Neural crest cell (in vitro differentiated cells): ENCODE measurements at places on chromosomes 1 and 21. TPM values are rescaled to one million over a fixed set of nuclear protein-coding genes. Genes with fewer than 3 reads are reported as not detected.

OLFM3 gene
- total RNA-seq = 0.23 and 0.25 TPM in 2 replicates

GRCh38 chr1:204466416-204467405, 27.9 kb downstream of the PIK3C2B start:
- H3K4me1 ChIP-seq = peaks cover 5% of the 10 kb centered on the region
- no peaks in the 10 kb centered on the region for H3K27me3 ChIP-seq
- H3K27ac ChIP-seq = peak overlapping the region; percentile 50
- peaks cover 26% of the 10 kb centered on the region for H3K36me3 ChIP-seq
- DNase-seq = no peak

TMEM52 gene
- 3.7 and 4.6 TPM in 2 replicates for total RNA-seq

MAP1LC3C gene
- 0.54 and 1.1 TPM in 2 replicates for total RNA-seq

- H3K36me3 ChIP-seq = no peaks in the 10 kb centered on the region
- DNase-seq = no peak
- no peak overlapping the region for H3K4me3 ChIP-seq
These were observed 14.6 kb downstream of the CACNA1E start for GRCh38 chr1:181497870-181498269.

FTCD gene
- total RNA-seq = 1.4 and 1.8 TPM in 2 replicates
